ENCODE measurements at places on chromosomes 4 and X.

GRCh38 chr4:108589961-108590360, 30.4 kb upstream of the RPL34 start:
- no peak for DNase-seq

- no peak for DNase-seq
These were observed 620.0 kb downstream of the BCOR start for GRCh38 chrX:39477762-39478120.

- DNase-seq = no peak
These were observed 17.3 kb upstream of the CT83 start for GRCh38 chrX:116480059-116480458.

- no peak for DNase-seq
These were observed 115.1 kb upstream of the GPM6A start for GRCh38 chr4:175927121-175927520.

DNA sequence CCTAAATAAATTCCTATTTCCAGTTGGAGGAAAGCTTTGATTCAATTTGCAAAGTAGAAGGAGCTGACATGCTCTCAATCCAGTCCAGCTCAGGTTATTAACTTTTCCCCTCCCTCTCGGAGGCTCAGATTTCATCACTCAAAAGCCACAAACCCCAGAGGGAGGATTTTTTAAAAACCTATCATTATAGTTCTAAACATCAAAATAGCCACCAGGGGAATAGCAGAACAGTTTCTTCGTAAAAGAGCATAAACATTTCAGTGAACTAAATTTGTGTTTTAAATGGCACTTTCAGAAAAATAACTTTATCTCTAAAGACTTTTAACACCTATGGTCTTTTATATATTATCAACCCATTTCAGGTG, 8.8 kb downstream of the GPRIN3 start:
- no peak for DNase-seq

DNA sequence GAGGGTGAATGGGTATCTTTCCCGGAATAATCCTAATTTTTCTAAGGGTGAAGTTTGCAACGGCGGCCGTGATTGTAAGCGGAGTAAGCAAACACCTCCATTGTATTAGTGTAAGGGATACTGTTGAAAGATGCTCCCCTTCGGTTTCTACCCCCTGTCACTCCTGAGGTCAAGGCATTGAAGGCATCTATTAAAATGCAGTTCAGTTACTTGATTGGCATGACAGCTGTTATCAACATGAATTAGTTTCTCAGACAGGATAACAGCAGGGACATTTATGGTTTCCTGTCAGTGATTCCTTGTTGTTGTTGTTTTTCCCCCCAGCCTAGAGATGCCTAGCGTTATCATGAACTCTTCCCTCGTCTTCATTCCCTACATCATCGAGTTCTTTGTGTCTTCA, 552 bp downstream of the SLC25A14 start:
- no peak for DNase-seq

DNA sequence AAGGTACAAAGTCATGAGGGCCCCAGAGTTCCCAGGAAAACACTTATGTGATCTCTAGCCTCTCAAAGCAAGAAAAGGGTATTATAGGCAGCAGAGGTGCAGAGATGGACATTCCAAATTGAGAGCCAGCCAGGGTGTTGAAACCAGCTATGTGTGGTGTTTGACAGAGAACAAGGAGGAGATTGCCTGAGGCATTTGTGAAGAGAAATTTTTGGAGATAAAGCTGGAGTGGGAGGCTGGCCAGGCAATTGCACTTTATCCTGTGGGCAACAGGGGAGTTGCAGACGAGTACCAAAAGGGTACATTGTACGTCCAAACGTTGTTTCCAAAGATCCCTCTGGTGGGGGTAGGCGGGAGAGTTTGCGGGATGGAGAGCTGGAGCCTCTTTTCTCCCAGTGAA, 2.5 kb upstream of the GABRE start:
- no peak for DNase-seq

DNA sequence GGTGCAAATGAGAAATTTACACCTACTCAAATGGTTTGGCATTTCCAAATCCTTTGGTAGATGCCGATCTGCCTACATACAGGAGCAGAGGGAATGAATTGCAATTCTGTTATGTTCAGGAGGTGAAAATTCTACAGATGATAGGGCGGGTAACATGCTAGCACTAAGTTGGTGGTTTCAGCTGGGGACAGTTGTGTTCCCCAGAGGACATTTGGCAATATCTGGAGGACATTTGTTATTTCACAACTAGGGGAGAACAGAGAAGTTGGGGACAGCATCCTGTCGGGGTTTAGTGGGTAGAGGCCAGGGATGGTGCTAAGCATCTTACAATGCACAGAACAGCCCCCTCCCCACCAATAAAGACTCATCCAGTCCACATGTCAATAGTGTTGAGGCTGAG, 96.5 kb upstream of the PUDP start:
- DNase-seq = no peak

DNA sequence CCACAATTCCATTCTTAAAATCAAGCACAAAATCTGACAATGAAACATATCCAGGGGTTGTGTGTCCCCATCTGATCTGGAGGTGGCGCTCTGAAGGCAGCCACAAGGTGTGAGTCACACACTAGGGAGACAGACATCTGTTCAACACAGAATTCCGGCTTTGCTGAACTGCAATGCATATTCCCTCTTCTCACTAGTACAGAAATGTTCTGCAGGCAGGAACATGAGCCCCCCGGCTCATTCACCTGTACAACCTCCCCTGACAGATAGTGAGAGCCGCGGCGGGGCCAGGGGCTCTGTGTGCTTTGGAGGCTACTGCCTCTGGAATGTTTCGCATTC, 41.9 kb downstream of the WDR1 start:
- no peak for DNase-seq

DNA sequence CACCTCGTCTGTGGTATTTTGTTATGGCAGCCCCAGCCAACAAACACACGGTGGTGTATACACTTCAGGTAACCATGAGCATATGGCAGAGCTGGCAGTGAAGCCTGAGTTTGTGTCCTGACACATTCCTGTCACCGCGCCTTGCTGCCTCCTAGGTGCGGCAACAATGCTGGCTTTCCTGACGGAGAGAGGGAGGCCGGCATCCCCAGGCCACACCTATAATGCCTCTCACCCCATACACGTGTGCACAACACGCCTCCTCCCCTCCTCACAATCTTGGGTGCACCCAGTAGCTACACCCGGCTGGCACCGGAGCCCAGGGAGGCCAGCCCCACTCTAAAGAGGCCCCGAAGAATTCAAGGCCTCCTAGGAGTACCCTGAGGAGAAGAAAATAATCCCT, 158.5 kb downstream of the NSUN7 start:
- DNase-seq = no peak

DNA sequence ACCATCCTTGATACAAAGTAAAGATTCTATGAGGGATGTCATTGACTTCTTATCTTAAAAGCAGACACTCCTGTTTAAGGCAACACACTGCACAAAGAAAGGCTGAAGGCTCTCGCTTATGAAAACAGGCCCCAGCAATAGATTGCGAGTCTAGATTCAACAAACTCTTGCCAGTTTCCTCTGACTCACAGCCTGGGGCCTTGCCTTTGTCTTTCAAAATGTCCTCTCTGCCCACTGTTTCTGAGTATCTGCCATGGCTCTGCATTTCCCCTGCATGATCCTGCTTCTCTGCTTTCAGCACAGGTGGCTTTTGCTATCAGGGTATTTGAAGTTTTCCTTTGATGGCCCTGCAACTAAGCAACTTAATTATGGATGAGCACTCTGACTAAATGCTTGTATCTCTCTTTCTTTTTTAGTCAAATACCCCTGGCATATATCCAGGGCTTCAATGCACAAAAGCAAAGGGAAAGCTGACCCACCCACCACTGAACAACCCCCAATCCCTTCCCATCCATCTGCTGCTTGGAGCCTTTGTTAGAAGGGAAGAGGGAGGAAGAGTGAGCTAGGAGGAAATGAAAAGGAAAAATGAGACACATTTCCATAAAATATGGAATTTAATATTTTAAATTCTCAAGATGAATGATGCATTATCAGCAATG, 32.2 kb downstream of the NDP start:
- no peak for DNase-seq

DNA sequence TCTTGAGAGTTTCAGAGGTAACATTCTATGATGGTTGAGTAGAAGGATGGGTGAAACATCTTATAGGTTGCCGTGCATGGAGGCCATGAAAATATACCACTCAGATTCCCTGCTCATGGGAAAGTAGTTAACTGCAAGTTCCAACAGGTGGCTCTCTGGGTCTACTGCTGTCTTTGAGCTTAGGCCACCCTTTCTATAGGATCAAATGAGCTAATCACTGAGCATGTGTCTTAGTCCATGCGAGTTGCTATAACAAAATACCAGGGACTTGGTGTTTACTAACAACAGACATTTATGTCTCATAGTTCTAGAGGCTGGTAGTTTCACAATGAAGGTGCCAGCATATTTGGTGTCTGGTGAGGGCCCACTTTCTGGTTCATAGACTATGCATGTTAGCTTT, 144.8 kb upstream of the UNC5C start:
- no peak for DNase-seq

DNA sequence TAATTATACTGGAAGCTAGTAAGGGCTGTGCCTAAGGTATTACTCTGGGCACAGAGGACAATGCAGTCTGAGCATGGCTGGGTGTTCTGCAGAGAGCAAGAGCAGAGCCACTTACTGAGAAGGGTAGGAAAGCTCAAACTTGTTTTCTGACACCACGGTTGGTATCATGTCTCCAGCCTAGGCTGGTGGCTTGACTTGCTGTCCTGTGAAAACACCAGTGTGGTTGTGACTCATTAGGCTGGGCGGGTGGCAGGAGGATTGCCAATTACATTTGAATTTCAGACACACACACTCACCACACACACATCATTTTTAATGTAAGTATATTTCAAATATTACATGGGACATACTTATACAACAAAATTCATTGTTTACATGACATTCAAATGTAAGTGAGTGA, 19.7 kb upstream of the MTM1 start:
- no peak for DNase-seq

- no peak for DNase-seq
These were observed 82.9 kb upstream of the EXOC1L start for GRCh38 chr4:55736605-55737183.

DNA sequence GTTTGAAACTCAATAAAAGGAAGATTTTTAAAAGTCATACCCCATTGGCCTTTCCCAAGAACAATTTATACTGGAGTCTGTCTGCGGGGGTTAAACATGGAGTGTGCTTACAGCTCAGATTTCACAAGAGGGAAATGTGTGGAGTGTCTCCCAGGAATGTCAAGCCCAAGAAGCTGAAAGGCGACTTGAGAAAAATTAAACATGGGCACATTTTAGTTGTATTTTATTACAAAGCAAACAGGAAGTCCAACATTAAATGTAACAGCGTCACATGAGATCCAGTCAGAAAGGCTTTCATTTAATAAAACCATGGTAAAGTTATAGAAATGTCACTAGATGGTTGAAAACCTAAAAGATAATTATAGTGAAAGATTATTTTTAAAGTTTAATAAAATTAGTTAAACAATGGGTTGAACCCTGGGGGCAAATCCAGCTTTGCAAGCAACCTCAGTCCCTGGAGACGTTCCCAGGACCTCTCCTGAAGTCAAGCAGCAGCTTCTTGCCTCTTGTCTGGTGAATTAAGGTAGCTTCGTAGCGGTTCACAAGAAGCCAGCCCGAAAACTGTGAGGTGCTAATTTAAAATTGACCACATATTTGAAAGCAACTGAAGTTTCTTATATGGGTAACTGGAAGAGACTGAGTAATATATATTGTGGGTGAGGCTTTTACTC, 168.4 kb upstream of the EDNRA start:
- DNase-seq = no peak

GRCh38 chrX:16586377-16587112, 63.4 kb upstream of the S100G start:
- DNase-seq = no peak

- DNase-seq = no peak
These were observed 145.5 kb downstream of the AREG start for GRCh38 chr4:74590476-74590875.

DNA sequence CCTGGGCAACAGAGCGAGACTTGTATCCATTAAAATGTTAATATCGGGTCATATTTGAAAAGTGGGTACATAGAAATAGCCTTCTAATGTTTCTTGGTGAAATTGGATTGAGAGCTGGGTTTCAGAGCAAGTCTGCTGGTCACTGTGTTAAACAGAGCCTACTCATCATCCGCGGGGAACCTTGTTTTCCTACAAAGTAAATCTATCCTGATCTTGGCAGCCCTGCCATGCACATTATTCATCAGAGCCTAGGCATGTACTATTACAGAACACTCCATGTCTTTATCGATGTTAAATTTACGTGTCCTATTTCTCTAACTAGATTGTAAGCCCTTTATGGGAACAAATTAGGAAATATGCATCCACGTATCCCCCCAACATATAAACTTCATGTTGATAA, 18.7 kb downstream of the SETD7 start:
- no peak for DNase-seq

DNA sequence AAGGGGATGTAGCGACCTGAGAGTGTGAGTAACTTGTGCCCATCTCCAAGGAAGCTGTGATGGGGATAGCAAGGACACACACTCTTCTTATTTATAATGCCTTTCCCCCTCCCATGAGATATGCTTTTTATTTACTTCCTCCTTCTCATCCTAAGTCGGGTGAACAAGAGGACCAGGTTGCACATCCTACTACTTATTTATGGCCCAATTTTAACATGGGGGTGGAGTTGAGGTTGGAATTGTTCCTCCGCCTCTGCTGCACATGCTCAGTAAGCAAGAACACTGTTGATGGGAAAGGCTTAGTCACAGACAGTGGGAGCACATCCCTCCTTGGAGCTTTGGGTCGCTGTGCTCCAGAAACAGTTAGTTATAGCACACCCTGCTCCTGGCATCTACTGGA, 15.2 kb upstream of the TLR8 start:
- no peak for DNase-seq

GRCh38 chr4:53616219-53616618, 24.9 kb upstream of the LNX1 start:
- DNase-seq = no peak

DNA sequence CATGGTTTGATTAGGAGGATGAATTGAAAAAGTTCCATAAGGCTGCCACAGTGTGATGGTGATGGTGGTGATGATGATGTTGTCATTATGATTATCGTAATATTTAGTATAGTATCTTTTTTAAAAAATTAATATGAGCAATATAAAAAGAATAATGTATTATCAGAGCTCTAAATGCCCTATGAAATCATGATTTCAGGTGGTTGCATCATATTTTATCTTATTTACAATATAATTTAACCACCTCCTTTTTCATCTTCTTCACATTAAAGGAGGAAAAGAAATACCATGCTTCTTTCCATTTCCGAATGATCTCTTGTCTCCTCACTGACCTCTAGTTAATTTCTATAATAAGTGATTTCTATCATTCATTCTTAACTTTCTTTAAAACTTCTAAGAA, 225.9 kb downstream of the RAPGEF2 start:
- no peak for DNase-seq

- DNase-seq = no peak
These were observed 797 bp downstream of the CD99L2 start for GRCh38 chrX:150897421-150898320.

- DNase-seq = no peak
These were observed 1212.5 kb upstream of the PRKX start for GRCh38 chrX:4925911-4926310.

GRCh38 chr4:55568905-55569504, 22.3 kb upstream of the CLOCK start:
- no peak for DNase-seq
